ENCODE measurements at places on chromosomes 3 and 15.

- no peak for DNase-seq
Observed at GRCh38 chr15:36429707-36430106, 149.7 kb upstream of the CDIN1 start.

- DNase-seq: no peak
Observed at GRCh38 chr15:44308889-44309288, 20.4 kb downstream of the GOLM2 start.

- DNase-seq: no peak
Observed at GRCh38 chr3:198027799-198028390, 67.9 kb downstream of the LMLN start.

DNA sequence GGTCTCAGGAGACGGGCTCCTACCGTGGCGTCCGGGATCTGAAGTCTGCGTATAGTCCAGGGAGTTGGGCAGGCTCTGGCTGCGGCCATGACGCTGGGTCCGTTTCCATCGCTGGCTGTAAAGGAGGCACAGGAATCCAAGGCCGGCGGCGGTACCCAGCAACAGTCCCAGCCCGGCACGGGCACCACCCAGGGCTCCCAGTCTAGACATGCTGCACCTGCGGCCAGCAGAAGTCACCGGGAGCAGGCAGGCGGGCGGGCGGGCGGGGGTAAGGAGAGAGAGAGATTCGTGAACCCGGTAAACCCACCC lies 526 bp downstream of the RMDN3 start:
- no peak for DNase-seq

DNA sequence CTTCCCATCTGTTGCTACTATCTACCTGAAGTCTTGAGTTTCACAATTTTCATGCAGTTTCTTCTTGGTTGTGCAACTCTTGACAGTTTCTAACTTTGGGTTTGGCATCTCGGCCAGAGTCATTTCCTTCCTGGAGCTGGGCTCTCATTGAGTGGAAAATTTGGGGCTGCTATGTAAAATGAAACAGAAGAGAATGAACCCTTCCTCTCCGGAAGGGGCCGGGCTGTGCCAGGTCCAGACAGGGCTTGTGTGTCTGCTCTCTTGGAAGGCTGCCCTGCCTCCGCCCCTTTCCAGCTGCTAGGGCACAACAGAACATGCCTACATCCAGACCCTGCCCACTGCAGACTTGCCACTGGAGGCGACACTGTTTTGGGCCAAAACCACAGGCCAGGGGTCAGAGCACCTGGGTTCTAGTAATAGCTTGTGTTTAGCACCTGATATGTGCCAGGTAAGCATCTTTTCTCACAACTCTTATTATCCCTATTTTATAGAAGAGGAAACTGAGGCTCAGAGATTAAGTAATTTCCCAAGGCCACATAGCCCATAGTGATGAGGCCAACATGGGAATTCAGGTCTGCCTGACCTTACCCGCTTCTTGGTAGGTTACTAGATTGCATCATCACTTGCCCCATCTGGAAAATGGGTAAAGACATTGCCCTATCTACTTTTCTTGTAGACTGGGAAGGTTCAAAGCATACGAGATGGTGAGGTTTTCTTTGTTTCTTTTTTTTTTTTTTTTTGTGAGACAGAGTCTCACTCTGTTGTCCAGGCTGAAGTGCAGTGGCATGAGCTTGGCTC lies 25.0 kb downstream of the IRAK2 start:
- DNase-seq: no peak

DNA sequence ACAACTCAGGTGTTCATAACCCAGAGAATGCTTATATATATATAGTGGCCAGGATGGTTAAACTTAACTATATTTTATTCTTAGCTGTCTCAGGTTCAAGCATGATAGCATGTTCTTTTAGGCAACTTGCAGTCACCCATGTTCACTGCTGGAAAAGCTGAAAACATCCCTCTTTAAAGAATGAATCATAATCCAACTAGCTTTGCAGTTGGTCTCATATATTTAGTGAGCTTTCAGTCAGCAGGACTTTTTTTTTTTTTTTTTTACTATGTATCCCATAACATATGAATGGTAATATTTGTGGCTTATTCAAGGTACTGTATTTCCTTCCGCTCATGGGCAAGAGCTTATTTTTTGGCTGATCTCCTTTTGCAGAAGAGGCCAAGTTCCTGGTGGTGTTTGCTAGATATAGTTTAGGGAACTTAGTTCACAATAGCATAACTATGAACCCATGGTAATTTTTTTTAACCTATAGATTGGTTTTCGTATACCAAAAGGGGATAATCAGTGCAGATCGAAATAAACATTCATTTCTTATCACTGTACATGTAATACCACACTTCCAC lies 77.6 kb downstream of the CMSS1 start:
- DNase-seq: no peak

DNA sequence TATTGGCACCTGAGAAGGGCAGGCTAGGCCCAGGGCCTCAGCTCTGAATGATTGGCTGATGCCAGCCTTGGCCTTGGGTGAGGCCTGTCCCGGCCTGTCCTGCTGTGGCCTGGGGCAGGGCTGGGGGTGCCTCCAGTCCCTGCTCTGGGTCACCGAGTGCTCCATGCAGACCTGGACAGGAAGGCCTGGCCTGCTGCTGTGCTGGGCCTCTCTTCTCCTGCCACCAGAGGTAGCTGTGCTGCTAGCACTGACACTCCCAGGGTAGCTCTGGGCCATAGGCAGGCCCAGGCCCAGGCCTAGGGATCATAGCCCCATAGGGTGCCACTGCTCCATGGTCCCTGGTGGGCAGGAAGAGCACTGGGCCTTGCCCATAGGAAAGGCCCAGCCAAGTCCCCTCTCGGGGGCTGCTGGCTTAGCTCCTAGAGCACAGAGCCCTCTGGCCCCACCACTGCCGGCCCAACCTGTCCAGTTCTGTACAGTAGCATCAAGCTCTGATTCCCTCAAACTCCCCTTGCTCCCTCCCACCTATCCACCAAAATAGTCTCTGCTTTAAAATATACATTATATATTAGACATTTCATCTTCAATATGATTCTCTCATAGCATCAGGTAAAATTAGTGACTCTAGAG lies 18.2 kb downstream of the ABTB1 start:
- DNase-seq: no peak

DNA sequence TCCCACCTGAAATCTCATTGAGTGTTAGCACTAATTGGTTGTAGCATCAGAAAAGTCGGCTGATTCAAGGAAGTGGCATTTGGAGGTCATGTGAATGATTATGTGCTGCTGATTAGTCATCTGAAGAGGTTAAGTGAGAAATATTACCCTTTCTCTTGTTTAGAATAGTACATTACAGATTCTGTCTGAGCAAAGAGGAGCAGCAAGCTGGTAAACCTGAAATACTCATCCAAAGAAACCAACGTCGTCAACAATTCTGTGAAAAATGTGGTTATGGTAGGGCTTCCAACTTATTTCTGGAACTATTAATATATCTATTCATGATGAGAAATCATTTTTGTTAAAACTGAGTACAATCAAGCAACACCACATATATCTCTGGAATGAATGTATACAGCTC lies 1024.9 kb downstream of the TUSC7 start:
- DNase-seq: no peak

- no peak for DNase-seq
Observed at GRCh38 chr3:198030125-198030524, 70.1 kb downstream of the LMLN start.

All from NCI-H2107 (cell line).